ENCODE measurements at places on chromosomes 5 and 9.
A peak's percentile ranks its signal among the peaks of the same experiment; 100 is the strongest.

DNA sequence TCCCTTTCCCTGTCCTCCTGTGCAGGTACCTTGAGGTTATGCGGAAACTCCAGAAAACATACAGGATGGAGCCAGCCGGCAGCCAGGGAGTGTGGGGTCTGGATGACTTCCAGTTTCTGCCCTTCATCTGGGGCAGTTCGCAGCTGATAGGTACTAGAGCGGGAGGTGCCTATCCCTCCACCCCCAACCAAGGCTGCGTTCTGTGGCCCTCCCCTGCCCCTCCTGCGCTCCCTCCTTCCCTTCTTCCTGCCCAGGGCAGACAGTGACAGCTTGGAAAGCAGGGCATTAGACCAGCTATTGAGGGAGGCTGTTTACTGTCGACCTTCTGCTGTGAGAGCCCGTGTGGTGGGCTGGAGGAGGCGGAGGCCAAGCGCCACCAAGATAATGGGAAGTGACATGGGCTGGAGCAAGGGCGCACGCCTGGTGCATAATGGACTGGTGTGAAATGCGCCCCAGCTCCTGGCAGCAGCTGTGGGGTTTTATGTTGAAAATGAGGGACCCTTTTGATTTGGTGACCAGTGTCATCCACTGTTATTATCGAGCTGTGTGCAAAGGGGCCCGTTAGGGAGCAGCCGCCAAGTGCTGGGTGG, 25.3 kb downstream of the PTPA start:
- no peak for DNase-seq

- DNase-seq: no peak
Measured at GRCh38 chr5:110844251-110844650, 105.4 kb downstream of the SLC25A46 start.

DNA sequence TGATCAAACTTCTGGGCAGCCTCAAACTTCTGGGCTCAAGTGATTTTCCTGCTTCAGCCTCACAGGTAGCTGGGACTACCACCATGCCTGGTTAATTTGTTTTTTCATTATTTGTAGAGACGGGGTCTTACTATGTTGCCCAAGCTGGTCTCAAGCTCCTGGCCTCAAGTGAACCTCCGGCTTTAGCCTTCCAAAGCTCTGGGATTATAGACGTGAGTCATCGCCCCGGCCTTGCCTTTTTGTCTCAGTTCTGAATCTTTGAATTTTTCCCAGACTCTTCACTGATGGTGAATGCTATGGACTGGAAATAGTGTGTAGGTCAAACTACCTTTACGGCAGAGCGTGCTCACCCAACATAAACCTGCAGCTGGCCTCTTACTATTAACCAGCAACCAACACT, 32.3 kb upstream of the EGFLAM start:
- DNase-seq: no peak

DNA sequence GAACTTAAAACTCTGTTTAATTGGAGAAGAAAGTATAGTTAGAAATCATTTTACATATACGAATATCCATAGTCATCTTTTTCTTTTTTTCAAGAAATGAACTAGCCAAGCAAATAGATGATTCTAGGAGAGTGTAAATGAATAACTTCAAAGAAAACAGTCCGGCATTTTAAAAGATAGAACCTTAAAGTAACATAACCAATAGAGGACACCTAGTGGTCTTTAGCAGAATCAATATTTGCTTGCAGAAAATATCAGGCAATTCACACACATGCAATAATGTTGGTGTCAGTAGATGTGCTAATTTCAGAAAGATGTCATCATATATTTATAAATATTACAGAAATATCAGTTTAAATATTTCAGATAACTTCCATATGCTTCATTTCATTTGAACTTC, 57.1 kb downstream of the HCN1 start:
- DNase-seq: peak; percentile 49

DNA sequence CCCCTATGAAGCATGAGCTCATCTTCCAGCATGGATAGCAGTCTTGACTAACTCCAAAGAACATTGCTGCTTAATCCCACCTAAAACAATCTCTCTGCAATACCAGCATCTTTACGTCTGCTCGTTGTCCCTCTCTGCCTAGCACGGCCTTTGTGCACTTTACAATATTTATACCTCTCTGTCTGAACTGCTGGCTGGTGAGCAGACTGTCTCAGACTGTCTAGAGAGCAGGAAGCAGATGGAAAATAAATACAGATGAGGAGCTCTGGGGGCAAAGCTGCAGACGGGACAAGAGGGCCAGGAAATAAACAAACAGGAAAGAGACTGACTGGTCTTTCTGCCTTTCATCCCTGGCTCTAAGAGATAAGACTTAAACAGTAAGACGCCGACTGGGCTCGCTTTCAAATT, 224.8 kb downstream of the ENC1 start:
- no peak for DNase-seq

- DNase-seq: no peak
Measured at GRCh38 chr5:124856726-124857125, 110.3 kb upstream of the ZNF608 start.

DNA sequence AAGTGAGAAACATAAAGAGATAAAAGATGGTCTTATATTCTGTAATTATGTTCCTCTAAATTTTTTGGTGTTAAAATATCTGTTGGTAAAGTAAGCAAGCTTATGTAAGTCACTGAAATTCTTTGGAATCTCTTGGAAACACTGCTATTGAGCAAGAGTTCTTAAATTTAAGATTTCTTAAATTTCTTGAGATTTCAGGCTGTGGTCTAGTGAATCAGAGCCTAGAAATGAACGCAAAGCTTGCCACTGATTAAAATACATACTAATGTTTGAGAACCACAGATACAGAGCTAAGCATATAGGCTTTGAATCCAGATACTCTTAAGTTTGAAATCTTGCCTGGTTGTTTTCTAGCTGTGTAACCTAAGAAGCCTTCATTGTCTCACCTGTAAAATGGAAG, 133.4 kb downstream of the TRPM3 start:
- DNase-seq: no peak

- DNase-seq: no peak
Measured at GRCh38 chr5:96569770-96570169, 92.4 kb upstream of the CAST start.

GRCh38 chr9:129852579-129852978, 17.3 kb downstream of the USP20 start:
- no peak for DNase-seq

DNA sequence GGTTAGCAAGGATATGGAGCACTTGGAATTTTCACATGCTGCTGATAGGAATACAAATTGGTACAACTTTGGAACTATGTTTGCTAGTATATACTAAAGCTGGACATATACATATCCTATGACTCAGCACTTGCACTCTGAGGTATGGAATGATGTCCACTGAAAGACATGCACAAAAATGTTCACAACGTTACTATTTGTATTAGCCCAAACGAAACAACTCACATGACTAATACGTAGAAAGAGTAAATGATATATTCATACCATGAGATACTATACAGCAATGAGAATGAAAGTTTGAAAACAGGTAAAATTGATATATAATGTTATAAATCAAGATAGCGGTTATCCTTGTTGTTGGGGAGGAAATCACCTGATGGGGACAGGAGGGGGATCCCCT, 45.5 kb upstream of the CDC42SE2 start:
- no peak for DNase-seq

DNA sequence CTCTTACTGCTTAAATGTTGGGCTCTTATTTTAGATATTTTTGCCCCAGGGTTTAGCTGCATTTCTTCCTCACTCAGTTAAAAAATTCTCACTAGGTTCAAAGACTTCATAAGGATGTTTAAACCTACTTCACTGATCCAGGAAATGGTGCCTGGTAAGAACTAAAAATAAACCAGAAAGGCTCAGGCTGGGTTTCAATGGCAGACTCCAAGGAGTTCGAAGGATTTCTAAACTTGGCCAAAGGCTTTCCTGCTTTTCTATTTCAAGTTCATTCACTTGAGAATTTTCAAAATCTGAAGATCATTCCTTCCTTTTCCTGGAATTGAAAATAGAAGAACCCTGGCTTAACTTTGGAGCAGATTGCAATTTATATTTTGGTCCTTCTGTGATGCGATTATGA, 193.0 kb upstream of the MAP1B start:
- DNase-seq: no peak

- DNase-seq: no peak
Measured at GRCh38 chr5:139113892-139114291, 84.3 kb downstream of the SIL1 start.

GRCh38 chr9:70262366-70262765, 3.6 kb downstream of the SMC5 start:
- no peak for DNase-seq

GRCh38 chr5:170597872-170598271, 94.1 kb downstream of the KCNIP1 start:
- no peak for DNase-seq

- no peak for DNase-seq
Measured at GRCh38 chr9:136916330-136917184, 28.0 kb downstream of the FBXW5 start.

GRCh38 chr9:126979461-126979860, 64.9 kb downstream of the RALGPS1 start:
- no peak for DNase-seq

DNA sequence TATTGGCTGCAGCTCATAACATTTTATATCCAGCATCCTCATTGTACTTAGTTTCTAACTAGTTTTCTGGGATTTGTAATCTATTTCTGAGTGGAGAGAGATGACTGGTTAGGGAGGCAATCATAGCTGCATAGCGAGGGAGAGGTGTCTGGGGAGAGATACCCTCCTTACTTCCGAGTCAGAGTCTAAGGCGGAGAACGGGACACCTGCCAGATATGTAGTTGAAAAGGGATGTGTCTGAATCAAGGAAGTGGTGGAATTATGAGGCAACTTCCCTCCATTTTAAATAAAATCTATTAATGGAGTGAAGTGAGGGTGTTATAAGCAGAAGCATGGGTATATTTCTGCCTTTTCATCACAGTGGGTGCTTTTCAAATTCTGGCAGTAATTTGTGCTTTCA, 126.5 kb downstream of the MAST4 start:
- no peak for DNase-seq

- no peak for DNase-seq
Measured at GRCh38 chr5:53032188-53032587, 43.0 kb downstream of the ITGA2 start.

- no peak for DNase-seq
Measured at GRCh38 chr5:112415552-112415951, 3.5 kb downstream of the EPB41L4A start.

DNA sequence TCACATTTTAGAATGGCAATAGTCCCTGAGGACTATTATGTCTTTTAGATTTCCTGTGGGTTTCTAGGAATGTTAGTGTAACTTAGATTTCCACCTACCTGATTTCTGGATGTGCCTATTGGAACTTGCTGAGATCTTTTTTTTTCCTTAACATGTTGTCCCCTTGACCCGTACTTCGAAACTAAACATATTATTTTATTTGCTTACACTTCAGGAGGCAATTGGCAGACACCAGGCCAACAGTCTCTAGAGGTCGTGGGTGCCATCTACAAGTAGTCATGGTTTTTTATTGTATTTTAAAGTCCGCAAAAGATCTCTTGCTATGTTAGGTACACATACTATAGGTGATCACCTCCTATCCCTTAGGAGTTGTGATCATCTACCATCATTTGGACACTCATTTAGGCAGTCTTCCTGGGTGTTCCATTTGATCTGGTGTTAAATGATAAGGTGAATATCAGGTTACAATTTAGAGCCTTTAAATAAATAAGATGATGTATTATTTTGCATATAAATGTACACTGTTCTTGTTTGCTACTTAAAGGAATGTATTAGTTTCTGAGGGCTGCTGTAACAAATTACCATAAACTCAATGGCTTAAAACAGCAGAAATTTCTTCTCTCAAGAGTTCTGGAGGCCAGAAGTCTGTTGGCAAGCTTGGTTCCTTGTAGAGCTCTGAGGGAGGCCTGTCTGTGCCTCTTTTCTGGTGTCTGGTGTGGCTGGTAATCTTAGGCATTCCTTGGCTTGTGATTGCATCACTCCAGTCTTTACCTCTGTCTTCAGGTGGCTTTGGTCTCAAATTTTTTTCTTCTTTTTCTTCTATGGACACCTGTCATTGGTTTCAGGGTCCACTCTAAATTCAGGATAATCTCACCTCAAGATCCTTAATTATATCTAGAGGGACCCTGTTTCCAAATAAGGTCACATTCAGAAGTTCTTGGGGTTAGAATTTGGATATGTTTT, 64.8 kb downstream of the ZCCHC7 start:
- DNase-seq: no peak

DNA sequence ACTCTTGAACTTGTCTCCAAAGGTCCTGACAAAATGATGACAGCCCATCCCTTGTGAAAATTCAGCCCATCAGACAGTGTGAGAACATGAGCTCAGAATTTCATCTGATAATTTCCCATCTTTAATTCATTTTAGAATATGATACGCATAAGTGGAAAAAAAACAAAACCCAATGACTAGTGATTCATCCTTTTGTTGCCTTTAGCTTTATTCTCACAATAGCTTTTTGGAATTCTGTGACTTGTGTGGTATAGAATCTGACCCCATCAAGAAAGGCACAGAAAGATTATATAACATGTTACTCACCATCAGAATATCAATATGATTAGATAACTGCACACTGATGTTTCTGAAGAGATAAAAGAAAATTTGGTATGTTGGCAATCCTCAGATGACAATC, 16.1 kb upstream of the TMED7 start:
- DNase-seq: no peak

- DNase-seq: no peak
Measured at GRCh38 chr5:641331-641765, 29.2 kb downstream of the CEP72 start.

- no peak for DNase-seq
Measured at GRCh38 chr9:71638627-71639026, 129.7 kb downstream of the CEMIP2 start.

DNA sequence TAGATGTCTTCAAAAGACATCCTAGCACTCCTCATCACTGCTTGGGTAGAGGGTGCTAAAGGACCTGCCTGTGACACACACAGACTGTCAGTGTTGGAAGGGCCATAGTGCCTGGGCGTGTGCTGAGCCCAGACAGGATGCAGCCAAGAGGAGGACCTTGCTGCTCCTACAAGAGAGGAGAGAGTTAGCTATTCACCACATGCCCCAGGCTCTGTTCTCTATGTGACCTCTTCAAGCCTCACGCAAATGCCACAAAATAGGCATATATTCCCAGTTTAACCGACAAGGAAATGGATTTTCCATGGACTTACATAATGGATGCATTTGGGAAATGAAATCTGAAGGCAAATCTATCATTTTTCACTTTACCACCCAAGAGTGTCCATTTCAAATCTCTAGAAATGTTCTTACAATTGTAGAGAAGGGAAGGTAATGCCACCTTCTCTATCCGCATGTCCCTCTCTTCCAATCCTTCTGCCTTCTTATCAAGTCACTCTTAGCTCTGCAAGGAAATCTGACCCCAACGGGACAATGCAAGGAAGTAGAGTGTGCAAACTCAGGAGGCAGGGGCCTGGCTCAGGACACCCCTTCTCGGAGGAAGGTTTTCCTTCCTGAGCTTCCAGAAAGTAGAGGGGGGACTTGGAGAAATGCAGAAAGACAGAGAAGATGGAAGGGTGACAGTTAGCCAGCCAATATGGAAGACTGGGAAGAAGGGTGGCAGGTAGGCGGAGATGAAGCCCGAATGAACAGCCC, 49.5 kb downstream of the TRIM32 start:
- DNase-seq: no peak

DNA sequence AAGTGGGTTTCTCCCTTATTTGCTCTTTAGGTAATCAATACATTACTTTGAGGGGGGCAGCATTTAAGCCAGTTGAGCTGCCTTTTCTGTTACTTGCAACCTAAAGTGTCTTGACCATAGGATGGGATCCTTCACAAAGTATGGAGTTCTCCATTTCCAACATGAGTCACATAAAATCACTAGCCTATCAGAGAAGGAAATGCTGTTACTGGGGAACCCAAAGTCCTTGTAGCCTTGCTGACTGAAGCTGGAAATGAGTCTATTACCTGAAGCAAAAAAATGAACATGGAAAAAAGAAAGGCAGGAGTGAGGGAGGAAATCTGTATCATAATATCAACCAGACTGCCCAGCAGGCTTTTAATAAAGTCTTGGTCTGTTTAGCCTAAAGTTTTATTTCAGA, 42.8 kb upstream of the SLIT3 start:
- DNase-seq: no peak
